Skin of body (tissue), 3 donors: ENCODE measurements at places on chromosomes 4 and X. TPM values are rescaled to one million over a fixed set of nuclear protein-coding genes. Genes with fewer than 3 reads are reported as not detected.

DNA sequence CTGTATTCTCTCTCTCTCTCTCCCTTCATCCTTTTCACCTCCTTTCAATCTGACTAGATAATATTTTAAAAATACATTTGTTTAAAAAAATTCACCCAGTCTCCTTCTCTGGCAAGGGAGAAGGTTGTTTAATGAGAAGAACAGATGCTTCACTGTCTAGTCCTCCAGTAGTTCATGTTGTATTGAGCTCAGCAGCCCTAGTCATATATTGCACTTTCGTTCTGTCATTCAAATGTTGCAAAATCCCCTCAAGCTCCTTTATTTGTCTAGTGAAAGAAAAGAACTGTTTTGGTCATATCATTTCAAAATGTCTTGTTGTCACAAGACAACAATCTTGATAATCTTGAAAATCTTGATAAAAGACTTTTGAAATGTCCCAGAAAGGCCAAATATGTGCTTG, 248.0 kb downstream of the GALNTL6 start:
- no peak for DNase-seq

- no peak for DNase-seq
Observed at GRCh38 chrX:134144231-134144630, 92.8 kb upstream of the CCDC160 start.

- no peak for DNase-seq
Observed at GRCh38 chr4:94534401-94535312, 82.9 kb downstream of the PDLIM5 start.

DNA sequence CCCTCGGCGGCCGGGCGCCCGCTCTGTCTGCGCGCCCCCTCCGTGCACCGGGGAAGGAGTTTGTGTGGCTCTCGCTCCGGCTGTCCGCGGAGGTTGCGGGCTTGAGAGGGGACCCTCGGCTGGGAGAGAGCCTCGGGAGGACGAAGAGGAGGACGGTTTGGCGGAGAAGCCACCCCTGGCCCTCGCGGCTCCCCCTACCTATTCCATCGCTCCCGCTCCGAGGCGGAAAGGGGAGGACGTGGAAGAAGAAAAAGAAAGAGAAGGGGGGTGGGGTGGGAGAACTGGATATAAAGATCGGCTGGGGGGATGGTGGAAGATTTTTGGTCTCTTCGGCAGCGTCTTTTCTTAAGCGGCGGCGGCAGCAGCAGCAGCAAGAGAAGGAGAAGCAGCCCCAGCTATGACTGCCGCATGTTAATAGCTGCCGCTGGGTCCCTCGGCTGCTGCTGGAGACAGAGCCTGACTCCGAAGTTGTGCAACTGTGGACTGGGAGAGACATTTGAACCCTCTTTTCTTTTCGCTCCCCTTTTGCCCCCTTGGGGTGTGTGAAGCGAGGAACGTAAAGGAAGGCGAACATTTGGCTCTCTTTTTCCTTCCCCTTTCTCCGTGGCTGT, 895 bp downstream of the ADGRL3 start:
- DNase-seq: peak; percentile 47

GRCh38 chrX:134210465-134210864, 26.5 kb upstream of the CCDC160 start:
- DNase-seq: no peak

- DNase-seq: no peak
Observed at GRCh38 chr4:139872274-139872673, 206.7 kb downstream of the MGST2 start.

Gene KLHL15
- total RNA-seq: 17.7 TPM

- no peak for DNase-seq
Observed at GRCh38 chrX:44332437-44332836, 11.0 kb downstream of the EFHC2 start.

Gene ANXA10
- total RNA-seq: not detected

GRCh38 chrX:130176354-130176776, 4.6 kb downstream of the RAB33A start:
- DNase-seq: no peak

GRCh38 chrX:72245461-72246089, 6.7 kb upstream of the ERCC6L start:
- DNase-seq: no peak

DNA sequence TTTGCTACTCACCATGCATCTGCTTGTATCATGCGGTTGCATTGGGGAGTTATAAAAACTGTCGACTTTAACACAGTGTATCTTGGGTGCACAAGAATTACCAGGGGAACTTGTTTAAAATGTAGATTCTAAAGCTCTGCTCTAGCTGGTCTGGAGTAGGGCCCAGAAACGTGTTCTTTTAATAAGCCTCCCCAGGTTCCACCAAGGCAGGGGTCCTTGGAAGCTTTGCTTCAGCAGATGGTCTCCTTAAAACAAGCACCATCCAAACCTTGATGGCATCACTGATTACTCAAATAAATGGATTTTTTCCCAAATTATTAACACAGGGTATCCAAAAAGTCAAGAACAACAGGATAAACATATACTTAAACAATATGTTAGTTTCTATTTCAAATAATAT, 120.2 kb upstream of the NDP start:
- no peak for DNase-seq

Gene TLR7
- 2.6 TPM for total RNA-seq

DNA sequence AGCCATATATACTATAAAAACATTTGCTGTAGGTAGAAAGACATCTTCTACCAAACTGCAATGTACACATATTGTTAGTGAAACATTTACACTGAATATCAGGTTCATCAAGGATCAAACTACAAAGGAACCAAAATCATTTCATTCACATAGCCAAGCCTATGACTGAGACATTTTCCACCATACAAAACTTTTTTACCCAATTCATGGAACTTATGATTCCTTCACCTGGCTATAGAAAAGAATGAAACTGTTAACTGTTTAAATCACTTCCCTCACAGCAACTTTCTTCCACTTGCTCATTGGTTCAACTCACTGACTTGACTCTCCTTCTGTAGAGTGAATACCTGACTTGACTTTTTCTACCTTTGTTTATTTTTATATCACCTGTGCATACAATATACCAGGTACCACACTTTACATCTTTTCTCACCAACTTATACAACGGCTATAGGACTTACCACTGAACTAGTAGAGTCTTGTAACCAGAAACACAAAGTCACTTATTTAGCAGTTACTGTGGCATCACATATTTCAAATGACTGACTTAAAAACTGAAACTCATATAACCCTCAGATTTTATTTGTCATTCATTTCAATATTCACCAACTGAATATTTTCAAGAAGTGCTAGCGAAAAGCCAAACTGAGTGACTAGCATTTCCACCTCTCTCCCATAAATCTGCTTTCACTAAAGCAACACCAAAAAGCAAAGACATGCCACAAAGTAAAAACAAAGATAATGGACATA, 30.9 kb downstream of the CAMK2D start:
- DNase-seq: no peak

DNA sequence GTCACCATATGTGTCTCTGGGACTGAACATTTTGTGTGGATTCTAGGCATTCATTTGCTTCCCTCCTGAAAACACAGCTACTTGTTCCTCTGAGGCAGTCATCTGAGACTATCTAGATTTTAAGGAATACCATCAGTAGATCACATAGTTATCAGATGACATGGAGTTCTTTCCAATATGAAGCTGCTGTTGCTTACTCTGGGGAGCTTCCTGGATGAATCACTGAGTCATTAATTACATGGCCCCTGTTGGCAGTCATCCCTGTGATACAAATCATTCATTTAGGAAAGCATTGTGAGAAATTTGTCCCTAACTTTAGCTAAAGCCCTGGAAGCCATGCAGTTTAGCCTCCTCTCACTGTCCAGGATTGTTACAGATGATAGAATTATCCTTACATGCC, 98.2 kb upstream of the ARSJ start:
- peak; percentile 87 for DNase-seq

DNA sequence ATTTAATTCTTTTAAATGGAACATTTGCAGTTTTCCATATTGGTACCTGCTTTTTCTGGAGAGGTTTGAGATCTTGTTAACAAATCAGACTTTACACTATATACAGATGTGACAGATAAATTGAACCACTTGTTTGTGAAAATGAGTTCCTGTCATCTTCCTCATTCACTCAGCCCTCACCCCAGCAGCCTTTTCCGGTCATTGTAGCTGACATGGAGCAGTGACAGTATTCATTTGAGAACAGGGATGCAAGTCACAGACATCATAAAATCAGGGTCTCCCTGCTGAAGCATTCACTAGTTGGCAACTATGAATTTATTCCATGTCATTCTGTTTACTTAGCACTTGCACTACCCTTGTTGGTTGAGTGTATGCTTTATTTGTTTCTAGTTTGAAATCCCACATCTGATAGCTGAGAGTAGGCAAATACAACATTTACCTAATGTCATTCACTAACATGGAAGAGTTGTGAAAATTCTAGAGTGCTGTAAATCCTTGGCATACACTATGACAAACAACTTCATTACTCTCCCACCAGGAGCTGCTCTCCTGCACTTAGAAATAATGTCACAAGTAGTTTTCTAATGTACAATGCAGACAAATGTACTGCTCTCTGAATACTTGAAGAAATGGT, 78.9 kb downstream of the UGT8 start:
- DNase-seq: no peak

Gene NWD2
- 0.30 TPM for total RNA-seq
